Right cardiac atrium (tissue), 5 donors: ENCODE measurements at places on chromosomes 12 and 14. TPM values are rescaled to one million over a fixed set of nuclear protein-coding genes. Genes with fewer than 3 reads are reported as not detected.

GRCh38 chr12:96751626-96752025 lies 155.4 kb upstream of the NEDD1 start:
- no peak for DNase-seq

Gene RIN3
- total RNA-seq: 10.3 TPM

DNA sequence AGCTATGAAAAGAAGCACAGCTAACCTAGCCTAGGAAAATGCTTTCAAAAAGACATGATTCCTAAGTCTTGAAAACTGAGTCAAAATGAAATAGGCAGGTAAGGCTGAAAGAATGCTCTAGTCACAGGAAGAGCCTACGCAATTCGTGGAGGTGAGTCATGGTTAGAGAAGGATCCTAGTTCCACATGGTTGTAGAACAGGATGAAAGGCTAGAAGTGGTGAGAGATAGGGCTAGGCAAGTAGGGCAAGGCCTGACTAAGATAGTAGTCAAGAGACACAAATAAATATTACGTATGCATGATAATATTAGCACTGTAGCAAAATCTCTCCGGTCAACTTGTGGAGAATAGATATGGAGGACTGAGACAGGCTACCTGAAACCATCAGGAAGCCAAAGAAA lies 47.2 kb downstream of the PLCZ1 start:
- no peak for DNase-seq

Gene SYCP3
- not detected for total RNA-seq
